AG04450 (cell line): ENCODE measurements at places on chromosomes 7 and 10.

DNA sequence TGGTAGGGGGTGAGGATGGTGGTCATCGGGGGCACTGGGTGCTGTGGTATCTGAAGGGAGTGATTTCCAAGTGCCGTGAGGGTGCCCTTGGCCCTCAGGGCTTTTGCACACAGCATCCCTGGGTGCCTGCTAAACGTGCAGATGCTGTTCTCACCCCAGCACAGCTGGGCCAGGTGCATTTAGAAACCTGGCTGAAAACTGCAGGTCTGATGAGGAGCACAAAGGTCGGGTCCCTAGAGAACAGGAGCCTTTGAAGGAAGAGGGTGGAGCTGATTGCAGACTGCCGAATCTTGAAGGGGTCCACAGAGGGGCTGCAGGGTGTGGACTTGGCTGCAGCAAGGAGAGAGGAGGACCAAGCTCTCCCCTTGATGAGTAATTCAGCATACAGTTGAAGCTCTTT lies 32.0 kb downstream of the ZMIZ1 start:
- no peak for DNase-seq

DNA sequence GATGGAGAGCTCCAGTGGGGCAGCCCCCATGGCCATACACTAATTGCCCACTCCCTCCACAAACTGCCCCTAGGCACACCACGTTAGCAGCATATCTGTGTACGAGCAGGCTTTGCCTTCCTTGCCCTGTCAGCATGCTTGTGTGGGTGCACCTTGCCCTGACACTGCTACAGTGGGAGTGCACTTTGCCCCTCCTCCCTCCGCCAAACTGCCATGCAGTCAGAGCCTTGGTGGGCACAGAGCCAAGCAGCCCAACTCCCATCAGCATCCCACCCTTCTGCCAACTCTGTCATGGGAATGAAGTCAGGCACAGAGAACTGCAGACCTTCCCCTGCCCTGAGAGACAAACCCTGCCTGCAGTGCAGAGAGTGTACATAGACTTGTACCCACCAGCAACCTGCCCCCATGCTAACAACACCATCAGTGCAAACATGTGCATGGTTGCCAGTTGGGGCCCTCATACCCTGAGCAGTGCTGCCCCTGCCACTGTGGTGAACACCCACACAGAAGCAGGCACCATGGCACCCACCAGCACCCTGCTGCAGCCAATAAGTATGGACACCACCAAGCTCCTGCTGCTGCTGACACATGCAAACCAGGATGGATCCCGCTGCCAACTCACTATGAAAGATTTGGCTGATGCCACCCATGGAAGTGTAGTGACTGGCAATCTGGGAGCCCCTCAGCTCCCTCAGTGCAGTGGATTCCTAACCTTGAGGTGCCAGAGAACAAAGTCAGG lies 1197.7 kb upstream of the CELF2 start:
- no peak for DNase-seq

GRCh38 chr10:62869958-62870357 lies 53.8 kb upstream of the EGR2 start:
- no peak for DNase-seq

DNA sequence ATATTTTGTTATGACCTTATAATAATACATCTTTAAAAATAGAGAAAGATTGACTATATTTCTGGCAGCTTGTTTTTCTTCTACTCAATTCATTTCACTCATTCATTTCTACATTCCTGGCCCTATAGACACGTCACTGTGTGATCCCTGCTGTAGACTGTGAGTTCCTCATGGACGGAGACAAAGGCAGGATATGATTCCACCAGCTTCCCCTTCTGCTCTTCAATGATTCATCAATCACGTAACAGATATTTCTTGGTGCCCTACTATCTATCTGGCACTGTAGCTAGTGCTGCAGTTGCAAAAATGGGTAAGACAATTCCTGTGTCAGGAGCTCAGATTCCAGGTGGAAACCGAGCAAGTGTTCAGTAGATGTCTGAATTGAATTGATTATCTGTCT lies 415.0 kb downstream of the SFMBT2 start:
- DNase-seq: no peak

DNA sequence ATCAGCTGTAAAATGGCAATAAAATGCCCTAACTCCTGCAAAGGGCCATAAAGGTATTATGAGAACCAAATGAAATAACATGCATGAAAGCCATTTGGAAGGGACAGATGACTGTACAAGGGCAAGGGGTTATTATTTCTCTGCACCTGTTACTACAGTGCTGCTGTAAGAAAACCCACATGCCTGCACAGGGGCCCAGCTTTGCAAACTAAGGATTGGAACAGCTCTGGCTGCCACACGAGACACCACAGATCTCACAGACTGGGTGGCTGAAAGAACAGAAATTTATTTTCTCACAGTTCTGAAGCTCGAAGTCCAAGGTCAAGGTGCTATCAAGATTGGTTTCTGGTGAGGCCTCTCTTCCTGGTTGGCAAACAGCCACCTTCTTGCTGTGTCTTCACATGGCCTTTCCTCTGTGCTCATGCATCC lies 409.0 kb upstream of the NRP1 start:
- DNase-seq: no peak

GRCh38 chr10:125955766-125956165 lies 59.4 kb downstream of the FANK1 start:
- DNase-seq: no peak

DNA sequence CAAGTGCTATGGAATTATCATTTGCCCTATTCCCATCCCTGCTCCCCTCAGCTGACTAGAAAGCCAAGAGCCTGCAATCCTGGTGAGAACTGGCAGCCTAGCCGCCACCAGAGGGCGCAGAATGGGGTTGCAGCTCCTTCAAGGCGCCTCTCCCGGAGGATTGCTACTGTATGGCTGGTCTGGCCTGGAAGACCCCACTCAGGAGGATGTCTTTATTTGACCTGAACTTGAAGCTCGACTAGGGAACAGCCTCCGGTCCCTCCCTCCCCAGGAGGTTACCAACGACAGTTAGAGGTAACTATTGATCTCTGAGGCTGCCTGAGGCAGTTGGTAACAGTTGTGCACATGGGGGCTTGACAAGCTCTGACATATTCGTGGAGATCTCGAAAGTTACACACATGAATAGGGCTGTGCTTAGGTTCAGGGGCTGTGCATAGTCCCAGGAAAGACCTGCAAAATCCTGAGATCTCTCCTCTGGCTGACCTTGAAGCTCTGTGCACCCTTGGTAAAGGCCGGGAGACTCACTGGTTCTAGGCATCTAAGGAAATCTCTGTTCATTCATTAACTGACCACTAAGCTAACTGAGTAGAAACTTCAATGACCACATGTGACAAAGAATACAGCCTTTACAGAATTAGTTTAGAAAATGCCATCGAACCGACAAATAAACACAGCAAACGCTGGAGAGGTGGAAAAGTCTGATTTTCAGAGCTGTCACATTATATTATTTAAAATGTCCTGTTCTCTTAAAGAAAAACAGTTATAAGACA lies 65.7 kb downstream of the TSPAN12 start:
- peak; percentile 29 for DNase-seq

DNA sequence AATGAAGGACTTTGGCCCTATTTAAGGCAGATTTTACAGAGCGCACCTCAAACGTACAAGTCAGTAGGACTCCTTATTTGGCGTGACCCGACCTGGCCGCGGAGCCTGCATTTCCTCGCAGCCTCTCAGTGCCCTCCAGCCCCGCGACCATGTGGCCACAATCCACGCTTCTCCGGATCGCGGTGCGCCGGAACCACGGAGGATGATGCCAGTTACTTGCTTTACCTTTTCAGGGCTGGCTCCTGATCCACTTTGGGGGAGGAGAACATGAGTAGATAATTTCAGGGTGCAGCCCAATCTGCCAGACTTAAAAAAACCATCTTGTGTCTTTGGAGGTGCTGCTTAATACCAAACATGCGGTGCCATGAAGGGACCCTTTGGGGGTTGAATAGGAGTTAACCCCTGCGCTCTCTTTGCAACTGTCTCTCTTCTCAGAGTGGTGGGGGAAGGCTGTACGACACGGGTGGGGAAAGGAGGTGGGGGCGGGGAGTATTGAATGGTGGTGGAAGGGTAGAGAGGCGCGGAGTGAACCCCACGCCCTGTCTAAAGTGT lies 1.5 kb downstream of the FRAT1 start:
- no peak for DNase-seq

- no peak for DNase-seq
Observed at GRCh38 chr7:27102581-27103442, at the start of gene HOXA2. Gene HOXA2, minus strand, starts transcription at chr7:27102683. Its CDS starts 183 bp downstream, at chr7:27102500.

GRCh38 chr10:13450069-13450468 lies 78.7 kb downstream of the BEND7 start:
- no peak for DNase-seq

DNA sequence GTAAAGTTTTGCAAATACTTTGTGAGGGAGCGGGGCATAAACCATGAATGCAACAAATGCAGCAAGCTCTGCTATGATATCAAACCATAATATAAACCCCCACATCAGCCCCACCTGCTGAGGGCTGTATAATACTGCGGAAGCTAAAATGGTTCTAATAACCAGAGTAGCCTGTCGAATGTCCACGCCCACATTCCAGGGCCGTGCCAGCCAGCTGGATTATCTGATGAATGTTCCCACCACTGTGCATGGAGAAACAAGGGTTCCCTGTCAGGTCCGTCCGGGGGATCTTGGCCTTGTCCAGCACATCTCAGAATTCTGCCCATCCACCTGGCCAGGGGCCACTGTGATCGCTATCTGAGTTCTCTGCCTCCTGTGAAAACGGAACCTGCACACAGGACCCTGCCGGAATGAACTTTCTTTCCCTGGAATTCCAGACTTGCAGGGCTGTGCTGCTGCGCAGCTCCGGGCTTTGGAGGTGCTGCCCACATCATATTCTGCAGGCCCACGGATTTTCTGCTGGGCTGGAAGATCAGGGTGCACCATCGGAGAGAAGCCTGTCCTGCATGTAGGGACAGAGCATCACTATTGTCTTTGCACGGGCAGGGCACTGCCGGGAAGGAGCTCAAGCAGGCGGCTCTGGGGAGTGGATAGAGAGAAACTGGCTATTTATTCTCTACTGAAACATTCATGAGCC lies 77.0 kb upstream of the GNA12 start:
- DNase-seq: no peak

GRCh38 chr10:115914475-115914874 lies 358.5 kb downstream of the GFRA1 start:
- DNase-seq: no peak
